ENCODE measurements at places on chromosomes 11 and 22.
A peak's percentile ranks its signal among the peaks of the same experiment; 100 is the strongest.

GRCh38 chr22:26648528-26649388, 8.6 kb upstream of the MIAT start:
- DNase-seq: no peak

DNA sequence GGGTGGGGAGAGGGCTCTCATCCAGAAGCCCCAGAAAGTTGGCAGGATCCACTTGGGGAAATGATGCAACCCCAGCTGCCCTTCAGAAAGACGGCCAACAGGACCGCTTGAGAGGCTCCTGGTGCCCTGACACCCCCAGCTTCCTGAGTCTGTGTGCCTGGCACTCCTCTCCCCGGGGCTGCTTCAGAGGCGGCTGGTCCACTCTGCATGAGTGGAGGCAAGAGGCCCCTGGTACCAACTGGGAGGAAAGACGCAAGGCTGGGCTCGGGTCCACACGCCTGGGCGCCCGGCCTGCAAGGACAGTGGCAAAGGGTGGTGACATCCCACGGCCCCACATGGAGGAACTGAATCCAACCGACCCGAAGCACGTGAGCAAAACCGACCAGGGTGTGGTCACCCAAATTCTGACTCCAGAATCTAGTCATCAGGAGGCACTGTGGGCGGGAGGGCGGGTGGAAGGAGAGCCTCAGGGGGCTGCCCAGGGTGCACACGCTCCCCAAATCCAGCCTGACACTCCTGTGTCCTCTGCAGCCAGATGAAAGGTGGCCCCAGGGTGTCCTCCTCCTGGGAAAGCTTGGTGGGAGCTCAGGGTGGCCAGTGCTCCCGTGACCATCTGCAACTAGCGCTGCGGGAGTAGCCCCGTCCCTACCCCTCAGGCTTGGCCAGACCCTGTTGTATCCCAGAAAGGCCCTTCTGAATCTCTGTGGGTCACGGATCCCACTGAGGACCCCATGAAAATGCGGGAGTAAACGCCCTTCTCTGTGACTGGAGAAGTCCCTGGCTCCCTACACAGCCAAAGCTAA, 3.7 kb downstream of the RNH1 start:
- DNase-seq: no peak

GRCh38 chr11:34267013-34267412, 90.8 kb downstream of the ABTB2 start:
- no peak for DNase-seq

GRCh38 chr11:94325681-94326080, 21.3 kb downstream of the IZUMO1R start:
- DNase-seq: no peak

GRCh38 chr11:69380451-69380901, 86.5 kb downstream of the MYEOV start:
- DNase-seq: no peak

DNA sequence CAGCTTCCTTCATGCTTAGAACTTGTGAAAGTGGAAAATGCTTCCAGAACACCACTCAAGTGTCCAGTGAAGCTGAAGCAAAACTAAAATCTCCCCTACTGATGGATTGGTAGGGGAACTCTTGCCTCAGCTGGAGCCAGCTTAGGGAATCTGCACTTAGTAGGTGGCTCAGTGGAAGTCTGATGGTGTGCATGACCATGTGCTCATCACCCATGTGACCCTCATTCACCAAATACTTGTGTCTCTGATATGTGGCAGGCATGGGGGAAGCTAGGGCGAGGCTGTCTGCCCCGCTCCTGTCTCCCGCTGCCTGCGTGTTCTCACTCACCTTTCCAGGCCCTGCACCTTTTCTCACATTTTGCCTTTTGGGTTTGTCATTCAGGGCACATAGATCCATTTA, 7.2 kb downstream of the TEAD1 start:
- no peak for DNase-seq

DNA sequence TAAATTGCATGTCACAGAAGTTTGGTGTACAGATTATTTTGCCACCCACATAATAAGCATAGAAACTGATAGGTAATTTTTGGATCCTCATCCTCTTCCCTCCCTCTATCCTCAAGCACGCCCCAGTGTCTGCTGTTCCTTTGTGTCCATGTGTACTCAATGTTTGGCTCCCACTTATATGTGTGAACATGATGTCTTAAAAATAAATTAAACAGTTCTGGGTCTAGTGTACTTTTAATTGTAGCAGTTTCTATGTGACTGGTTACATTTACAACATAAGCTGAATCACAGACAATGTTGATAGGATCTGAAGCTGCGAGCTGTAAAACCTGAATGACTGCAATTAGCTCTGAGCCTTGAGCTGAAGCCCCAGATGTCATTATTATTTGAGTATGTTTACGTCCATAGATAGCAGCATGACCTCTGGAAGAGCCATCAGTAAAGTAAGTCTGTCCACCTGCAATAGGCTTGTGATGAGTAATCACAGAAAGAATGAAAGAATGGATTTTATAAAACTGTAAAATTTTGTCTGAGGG, 29.7 kb downstream of the OR10A6 start:
- DNase-seq: no peak

GRCh38 chr11:116931206-116931953, 94.0 kb upstream of the APOA1 start:
- DNase-seq: no peak

- peak; percentile 82 for DNase-seq
Measured at GRCh38 chr11:123083623-123084029, 21.7 kb upstream of the HSPA8 start.

- no peak for DNase-seq
Measured at GRCh38 chr22:19036523-19037273, 85.5 kb downstream of the DGCR2 start.

- DNase-seq: no peak
Measured at GRCh38 chr11:62652161-62653006, 718 bp downstream of the INTS5 start.

DNA sequence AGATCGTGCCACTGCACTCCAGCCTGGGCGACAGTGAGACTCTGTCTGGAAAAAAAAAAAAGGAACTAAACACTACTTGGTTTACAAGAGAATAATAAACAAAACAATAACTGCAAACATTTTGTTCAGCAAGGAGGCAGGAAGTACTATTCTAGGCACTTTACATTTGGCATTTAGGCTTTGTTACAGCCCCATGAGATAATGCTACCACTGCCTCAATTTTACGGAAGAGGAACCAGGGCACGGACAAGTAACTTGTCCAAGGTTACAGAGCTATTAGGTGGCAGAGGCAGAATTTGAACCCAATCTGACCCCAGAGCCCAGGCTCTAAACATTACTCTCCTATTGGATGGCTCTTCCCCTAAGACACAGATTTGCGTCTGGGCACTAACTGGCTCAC, 108.7 kb upstream of the AKIP1 start:
- no peak for DNase-seq

- DNase-seq: no peak
Measured at GRCh38 chr11:59766542-59767224, 11.5 kb downstream of the STX3 start.

DNA sequence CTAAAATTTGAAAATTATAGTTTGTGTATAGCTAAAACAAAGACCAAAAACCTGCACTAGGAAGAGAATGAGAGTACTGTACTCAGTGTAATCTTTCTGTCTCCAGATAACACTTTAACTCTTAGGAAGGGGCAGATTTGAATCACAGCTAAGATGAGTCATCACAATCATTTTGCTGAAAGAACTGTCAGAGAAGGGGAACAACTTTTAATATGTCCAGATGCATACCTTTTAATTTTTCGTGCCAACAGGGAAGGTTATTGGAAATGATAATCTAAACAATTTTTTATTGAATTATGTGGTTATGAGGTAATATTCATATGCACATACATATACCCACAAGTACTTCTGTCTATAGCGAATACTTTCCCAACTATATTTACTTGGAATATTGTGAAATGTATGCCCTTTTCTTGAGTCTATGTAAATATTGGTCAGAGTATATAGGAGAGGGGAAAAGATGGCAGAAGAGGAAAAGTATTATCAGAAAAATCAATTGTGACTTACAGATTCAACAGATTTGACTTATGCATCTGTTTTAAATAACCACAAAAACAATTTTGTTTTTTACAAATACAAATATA, 51.1 kb upstream of the MUC15 start:
- peak; percentile 31 for DNase-seq

DNA sequence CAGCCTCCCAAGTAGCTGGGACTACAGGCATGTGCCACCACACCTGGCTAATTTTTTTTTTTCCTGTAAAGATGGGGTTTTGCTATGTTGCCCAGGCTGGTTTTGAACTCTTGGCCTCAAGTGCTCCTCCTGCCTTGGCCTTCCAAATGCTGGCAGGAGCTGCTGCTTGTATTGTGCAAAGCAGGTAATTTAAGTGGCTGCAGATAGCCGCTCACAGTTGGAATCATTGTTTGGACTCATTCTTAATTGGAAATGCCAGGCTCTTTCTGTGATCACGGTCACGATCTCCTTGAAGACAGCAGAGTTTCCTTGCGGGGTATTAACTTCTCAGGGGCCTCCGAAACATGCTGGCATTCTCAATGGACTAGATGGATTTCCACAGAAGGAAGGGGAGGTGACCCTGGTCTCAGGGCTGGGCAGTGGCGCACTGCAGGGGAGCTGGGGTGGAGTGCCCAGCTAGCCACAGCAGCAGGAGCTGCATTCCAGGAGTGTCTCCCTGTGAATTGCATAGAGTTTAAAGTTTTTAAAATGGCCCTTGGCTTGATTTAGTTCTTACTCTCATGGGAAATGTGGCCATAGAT, 136.1 kb downstream of the MORC2 start:
- no peak for DNase-seq

DNA sequence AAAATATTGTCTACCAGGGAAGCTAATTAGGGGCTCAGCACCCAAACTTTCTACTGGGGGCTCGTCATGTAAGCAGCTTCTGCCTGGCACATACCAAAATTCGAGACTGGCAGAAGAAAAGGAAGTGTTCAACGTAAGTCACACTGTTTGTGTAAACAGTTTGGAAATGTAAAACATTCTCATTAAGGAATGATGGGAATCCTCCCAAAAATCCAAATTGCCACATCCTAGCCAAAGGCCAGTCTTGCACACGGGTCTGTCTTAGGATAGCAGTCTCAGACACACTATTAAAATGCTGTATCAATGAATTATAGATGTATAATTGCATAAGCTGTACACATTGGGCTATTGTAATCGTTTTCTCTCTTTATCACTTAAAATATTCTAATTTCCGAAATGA, 28.9 kb downstream of the CUL5 start:
- no peak for DNase-seq
